ENCODE measurements at places on chromosomes 3 and 15.

GRCh38 chr3:122929188-122930062, 98.1 kb downstream of the SEMA5B start:
- no peak for DNase-seq

DNA sequence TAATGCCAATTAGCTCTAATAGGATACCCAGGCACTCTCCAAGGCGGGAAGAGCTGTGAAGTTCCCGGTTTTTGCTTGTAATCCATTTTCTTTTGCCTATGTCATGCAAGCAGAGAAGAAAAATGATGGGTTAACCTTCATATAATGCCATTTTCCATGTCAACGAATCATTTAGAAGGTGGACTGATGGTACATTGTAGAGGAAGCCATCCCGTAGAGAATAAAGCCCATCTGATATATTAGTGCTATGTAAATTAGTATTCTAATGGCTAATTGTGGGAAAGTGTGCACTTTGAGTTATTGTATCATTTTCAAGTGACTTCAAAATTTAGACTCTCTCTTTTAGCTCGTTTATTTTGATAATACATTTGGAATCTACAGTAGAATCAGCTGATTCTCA, 509.1 kb downstream of the ROBO2 start:
- no peak for DNase-seq

- no peak for DNase-seq
These were observed 24.3 kb upstream of the GADL1 start for GRCh38 chr3:30918761-30919160.

DNA sequence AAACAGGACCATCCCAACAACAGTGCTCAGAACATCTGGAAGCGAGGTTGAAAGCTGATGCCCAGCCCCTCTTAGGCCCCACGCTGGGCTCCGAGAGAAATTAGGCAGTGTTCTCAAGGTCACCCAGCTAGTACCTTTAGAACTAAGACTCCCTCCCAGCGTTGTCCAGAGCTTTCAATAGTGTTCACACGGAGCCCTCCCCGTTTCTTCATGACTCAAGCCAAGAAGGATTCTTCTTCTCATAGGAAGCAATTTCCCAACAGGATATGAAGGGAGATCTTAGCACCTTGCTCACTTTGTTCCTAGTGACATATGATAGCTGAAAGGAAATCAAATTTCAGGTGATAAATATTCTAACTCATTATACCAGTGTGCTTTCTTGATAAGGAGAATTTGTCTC, 244.2 kb upstream of the ST8SIA2 start:
- no peak for DNase-seq

DNA sequence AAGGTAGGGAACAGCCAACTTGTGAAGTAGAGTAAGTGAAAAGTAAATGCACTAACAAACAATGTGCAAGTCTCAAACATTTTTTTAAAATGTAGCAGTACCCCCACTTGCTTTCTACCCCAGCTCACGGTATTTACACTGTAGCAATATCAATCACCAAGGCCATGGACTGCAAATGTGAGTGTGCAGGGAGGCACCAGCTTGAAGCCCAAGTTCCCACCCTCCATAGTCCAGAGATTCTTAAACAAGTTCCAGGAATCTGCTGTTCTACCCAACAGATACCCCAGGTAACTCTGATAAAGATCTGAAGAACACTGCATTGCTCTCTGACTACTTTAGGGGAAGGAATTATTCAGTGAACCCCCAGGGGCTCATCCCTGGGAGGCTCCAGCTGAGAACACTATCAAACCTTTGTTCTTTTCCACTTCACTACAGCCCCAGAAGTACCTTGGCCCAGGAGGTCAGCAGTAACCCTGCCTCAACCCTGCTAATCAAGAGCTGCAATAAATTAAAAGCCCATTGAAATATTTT, 86.1 kb downstream of the FOXP1 start:
- no peak for DNase-seq

All from NCI-H526 treated with DMSO at 0.1 percent for 48 hours (cell line).